ENCODE measurements at places on chromosomes 6 and 20.

DNA sequence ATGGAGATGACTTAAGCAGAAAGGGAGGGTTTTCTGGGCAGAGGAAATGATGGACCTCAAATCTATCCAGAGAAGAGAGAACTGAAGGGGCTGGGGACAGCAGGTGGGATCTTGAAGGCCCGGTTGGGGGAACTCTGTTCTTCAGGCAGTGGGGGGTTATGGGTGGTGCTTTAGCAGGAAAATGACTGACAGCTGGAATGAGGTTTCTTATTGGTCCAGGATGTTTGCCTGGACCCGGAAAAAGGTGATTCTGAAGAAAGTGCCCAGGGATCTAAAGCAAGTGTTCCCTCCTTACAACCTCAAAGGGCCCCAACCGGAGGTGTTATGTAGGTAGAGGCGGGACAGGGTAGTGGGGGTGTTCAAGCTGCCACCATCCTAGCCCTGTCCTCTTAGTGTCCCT lies 11.3 kb upstream of the LKAAEAR1 start:
- no peak for DNase-seq

DNA sequence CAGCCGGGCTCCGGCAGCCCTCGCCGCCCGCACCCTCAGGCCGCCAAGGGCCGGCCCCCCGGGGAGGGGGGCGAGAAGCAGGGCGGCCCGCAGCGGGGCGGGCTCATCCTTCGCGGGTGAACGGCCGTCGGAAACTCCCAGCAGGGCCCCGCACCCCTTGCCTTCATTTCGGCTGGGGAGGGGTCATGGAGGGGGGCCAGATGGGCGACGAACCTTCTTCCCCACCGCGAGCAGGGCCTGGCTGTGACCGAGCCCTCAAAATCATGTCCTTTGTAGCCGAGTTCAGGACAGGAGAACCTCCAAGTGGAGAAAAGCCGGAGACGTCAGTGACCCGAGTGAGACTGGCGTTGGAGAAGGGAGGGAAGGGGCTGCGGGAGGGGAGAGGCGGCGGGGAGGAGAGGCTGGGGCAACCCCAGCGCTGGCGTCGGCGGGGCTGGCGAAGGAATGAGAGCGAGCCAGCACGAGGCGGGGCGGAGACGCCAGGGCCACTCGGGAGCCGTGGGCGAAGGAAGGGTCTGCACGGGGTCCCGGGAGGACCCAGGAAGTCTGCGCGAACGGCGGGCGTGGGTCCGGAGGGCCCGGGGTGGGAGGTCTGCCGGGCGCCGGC lies 571 bp upstream of the FOXC1 start:
- no peak for DNase-seq

DNA sequence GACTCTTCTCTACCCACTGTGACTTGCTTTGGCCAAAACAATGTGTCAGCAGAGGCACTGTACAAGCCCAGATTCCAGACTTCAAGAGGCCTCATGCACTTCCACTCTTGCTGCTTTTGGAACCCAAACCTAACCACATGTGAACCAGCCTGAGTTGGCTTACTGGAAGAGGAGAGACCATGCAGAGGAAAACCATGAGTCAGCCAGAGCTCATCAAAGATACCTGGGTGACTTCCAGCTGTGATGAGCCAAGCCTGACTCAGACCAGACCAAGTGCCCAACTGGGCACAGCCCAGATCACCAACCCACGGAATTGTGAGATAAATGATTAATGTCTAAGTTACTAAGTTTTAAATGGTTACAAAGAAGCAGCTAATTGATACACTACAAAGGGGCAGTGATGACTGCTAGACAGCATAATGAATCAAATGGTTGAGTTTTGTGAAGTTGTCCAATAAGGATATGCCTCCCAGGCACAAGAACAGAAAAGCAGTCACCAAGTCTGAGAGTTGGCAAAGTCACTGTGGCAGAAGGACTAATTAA lies 16.2 kb upstream of the BEND6 start:
- no peak for DNase-seq

- no peak for DNase-seq
Observed at GRCh38 chr20:19909725-19910124, 107.4 kb upstream of the NAA20 start.

DNA sequence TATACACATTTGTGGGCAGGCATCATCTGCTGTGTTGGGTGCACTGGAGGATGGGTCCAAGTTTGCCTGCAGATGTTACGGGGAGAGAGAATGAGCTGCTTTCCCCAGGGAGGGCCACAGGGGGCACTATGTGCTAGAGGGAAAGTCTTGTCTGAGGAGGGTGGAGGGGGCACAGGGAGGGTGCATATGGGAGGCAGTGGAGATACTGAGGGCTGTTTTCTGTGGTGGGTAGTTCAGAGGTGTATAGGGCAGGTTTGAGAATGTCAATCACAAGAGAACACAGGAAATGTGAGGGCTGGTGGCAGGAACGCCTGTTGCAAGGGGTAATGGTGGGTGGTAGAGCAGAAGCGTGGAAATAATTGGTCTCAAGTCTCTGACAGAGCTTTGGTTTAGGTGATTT lies 7.7 kb upstream of the PTPRA start:
- DNase-seq: peak; percentile 62

DNA sequence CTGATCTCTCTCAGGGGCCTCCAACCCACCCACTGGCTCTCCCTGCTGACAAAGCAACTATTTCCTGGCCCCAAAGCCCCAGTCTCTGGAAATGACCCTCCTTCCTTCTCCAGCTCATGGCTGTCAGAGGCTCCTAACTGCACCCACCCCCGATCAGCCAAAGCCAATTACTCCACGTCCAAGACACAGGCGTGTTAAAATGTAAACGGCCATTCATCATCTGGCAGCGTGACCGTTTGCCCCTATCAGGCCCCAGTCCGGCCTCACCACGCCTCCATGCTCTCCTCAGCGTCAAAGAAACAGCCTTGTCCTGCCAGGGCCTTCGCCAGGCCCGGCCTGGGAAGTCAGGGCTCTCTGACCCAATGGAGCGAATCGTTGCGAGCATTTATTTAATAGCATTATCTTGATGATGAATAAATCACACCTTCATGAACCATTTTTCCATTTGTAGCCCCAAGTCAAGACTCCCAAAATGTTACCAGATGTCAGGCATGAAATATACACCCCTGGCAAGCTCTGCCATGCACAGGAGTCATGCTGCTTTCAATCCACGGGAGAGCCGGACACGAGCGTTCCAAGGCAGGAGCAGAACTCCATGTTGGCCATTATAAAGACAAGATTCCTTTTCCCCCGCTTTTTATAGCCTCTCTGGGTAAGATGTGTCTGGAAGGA lies 17.7 kb downstream of the RIPOR3 start:
- DNase-seq: no peak

Data from CD4-positive, alpha-beta T cell treated with Interleukin-17A for 1 hour (primary cell).